ENCODE measurements at places on chromosomes 1 and 21. TPM values are rescaled to one million over a fixed set of nuclear protein-coding genes. Genes with fewer than 3 reads are reported as not detected.

DNA sequence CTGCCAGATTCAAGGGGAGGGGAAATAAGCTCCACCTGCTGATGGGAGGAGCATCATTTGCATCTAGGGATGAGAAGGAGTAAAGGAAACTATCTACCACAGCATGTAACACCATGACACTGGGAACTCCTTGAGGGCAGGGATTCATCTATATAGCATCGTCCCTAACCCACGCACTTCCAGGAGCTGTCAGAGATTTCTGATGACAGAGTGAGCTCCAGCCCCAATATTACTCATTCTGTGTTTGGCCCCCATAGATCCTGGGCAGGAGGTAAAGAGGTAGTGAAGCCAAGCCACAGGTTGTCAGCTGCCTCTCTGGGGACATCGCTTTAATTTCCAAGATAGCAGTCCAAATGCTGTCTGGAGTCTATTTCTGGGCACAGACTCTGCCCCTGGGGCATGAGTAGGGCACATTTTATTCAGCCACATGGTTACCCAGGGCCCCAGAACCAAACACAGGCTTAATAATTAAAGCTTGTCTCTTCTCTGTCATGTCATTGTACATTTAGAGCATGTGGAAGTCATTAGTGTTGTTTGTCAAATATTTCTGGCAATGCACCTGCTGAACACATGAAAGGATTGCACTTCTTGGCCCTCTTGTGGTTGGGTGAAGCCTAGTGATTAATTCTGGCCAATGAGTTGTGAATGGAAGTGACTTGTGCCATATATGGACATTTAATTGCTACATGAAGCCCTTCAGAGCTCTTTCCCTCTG lies 105.9 kb upstream of the POU3F1 start:
- DNase-seq: no peak

GRCh38 chr1:218942431-218942830 lies 231.2 kb upstream of the LYPLAL1 start:
- DNase-seq: no peak

Gene PRRX1
- 7.0 TPM for total RNA-seq

DNA sequence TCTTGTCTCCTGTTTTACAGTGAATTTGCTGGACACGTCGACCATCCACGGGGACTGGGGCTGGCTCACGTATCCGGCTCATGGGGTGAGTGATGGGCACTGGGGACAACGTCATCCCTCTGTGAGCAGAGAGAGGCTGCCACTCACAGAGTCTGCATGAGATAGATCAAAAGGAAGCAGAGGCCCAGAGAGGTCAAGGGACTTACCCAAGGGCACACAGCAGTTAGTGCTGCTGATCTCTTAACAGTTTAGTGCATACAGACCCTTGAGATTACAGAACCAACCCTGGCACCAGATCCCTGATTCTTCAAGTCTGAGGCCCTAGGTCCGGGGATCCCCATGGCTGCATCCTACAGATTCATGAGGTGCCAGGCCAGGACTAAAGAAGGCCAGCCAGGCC lies 6.0 kb downstream of the EPHA8 start:
- DNase-seq: no peak

- DNase-seq: peak; percentile 24
Observed at GRCh38 chr21:25801217-25802014, 66.6 kb downstream of the GABPA start.

- no peak for DNase-seq
Observed at GRCh38 chr1:29860056-29860455, 623.7 kb downstream of the PTPRU start.

DNA sequence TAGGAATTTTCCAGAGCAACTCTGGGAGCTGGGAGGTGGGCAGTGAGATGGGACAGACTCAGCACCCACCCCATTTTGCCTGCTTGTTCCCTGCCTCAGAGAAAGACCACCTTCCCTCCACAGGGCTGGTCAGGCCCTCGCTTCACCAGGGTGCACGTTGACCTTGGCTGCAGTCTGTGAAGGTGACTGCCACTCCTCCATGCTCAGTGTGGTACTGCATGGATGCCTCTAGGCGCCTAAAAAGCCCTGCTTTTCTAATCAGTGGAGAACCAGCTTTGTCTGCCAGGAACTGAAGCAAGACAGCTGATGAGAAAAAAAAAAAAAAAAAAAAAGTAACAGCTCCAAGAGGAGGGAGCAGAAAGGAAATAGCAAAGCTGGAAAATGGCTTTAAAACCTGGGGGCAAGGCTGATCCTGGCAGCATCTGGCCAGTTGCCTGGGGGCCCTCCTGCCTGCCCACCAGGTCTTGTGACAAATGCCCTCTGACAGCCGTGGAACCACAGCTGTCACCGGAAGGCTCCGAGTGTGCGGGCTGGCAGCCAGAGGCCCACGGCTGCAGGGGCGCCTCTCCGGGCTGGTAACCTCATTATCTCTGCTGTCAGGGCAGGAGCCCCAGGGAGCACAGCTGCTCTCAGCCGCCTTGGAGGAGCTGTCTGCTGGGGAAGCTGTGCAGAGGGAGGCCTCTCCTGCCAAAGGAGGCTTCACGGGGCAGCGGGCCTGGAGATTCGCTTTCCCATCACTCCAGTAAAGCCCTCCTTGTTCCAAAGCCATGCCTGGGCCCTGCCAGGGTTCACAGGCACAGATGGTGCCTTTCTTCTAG lies 13.7 kb downstream of the KIAA1614 start:
- no peak for DNase-seq

Gene SMIM34
- not detected for total RNA-seq

Gene BMP8B
- total RNA-seq: 4.7 TPM

DNA sequence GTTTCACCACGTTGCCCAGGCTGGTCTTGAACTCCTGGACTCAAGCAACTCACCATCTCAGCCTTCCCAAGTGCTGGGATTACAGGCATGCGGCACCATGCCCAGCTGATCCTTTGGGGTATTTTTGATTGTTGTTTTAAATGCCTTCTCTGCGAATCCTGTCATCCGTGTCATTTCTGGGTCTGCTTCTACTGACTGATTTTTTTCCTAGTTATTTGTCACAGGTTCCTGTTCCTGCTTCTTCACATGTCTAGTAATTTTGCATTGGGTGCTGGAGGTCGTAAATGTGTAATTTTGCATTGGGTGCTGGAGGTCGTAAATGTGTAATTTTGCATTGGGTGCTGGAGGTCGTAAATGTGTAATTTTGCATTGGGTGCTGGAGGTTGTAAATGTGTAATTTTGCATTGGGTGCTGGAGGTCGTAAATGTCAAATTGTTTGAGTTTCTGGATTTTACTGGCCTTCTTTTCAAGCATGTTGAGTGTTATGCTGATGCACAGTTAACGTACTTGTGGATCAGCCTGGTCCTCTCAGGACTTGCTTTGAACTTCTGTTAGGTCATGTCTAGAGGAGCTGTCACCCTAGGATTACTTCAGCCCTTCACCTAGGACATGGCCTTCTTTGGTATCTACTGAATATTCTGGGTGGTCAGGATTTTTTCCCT lies 4.1 kb upstream of the ARHGEF16 start:
- no peak for DNase-seq

DNA sequence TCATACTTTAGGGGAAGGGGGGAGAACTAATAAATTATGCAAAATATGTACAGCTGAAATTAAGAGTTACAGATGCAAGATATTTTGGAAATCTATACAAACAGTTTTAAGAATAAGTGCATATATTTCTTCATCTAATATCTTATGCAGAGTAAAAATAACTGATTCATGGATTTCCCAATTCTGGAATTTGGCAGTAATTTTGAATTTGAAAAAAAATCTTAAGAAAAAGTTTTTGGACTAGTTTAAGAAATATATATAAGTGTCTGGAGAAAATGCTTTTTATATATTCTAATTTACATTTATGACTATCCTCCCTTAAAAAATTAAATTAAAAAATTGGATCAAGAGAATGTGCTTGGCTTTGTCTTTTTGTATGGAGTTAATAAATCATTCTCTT lies 474.3 kb downstream of the BRINP3 start:
- DNase-seq: no peak

- no peak for DNase-seq
Observed at GRCh38 chr1:179376223-179376622, 10.5 kb downstream of the AXDND1 start.
